Testis (tissue), 5 donors: ENCODE measurements at places on chromosomes 2 and 18.

GRCh38 chr18:9943311-9943710, 29.5 kb downstream of the VAPA start:
- H3K27ac ChIP-seq: no peak overlapping the region
- no peaks in the 10 kb centered on the region for H3K4me1 ChIP-seq
- no peak for DNase-seq
- no peaks in the 10 kb centered on the region for H3K36me3 ChIP-seq
- no peak overlapping the region for H3K4me3 ChIP-seq

- H3K4me3 ChIP-seq: no peak overlapping the region
- no peaks in the 10 kb centered on the region for H3K4me1 ChIP-seq
- H3K36me3 ChIP-seq: no peaks in the 10 kb centered on the region
- no peaks in the 10 kb centered on the region for H3K27me3 ChIP-seq
These were observed 460.2 kb upstream of the UBE2E3 start for GRCh38 chr2:180520206-180520605.

DNA sequence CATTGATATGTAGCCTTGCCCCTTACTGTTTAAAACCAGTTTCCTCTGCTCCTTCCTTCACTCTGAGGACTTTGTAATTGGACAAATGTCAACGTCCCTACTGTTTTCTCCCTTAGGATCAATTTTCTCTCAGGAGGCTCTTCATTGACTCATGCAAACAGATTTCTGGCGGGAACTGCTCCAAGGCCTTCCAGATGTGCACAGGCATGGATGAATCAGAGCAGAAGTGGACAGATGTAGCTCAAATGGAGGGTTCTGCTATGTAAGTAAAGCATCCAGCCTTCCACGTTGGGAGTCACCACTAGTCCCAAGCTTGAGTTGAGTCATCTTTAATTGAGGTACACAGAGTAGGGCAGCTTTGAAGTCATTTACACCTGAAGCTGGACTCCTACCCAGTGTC, 34.1 kb upstream of the ZDBF2 start:
- H3K27ac ChIP-seq: no peak overlapping the region
- H3K27me3 ChIP-seq: no peaks in the 10 kb centered on the region
- H3K4me3 ChIP-seq: no peak overlapping the region
- H3K4me1 ChIP-seq: no peaks in the 10 kb centered on the region
- H3K36me3 ChIP-seq: no peaks in the 10 kb centered on the region

DNA sequence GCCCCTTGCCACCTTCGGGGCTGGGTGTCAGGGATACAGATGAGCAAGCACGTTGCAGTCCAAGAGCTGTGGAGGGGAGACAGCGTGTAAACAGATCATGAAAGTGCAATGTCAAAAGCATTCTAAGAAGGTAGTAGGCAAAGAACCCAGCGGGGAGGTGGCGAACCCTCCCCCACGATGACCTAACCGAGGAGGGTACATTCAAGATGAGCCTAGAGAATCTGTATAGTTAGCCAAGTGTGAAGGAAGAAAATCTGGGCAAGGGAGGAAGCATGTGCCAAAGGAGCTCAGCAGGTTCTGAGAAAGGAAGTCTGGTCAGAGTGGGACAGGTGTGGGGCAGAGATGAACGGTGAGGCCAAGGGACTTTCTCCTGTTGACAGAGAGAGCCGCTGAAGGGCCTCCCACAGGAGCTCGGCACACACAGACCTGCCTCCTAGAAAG, 106.9 kb downstream of the SP3 start:
- DNase-seq: no peak
- no peaks in the 10 kb centered on the region for H3K27me3 ChIP-seq
- no peak overlapping the region for H3K4me3 ChIP-seq
- H3K27ac ChIP-seq: no peak overlapping the region
- no peaks in the 10 kb centered on the region for H3K36me3 ChIP-seq

DNA sequence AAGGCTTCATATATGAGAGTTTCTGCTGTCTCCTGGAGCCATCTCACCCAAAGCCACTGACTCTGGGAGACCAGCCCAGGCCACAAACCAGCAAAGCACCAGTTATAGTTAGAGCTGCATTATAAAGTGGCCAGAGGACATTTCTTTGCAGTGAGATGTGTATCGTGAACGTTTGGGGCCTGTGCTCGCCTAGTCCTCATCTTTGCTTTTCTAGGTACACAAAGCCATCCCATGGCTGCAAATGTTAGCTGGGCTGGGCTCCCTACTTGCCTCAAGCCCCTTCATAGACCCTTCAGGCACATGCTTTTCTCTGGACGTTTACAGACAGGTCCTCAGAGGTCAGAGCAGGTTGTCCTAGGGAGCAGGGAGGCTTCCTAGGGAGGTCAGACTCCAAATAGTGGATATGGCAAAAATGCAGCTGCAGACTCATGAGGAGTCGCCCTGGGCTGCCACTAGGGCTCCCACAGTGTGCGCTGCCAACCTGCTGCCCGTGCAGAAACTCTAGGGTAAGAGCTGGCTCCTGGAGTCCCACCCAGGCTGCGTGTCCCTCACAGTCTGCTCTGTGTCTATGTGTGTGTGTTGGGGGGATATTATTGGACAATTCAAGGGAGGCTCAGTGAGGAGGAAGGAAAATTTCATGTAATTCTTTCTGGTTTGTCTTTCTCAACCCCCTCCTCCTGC, 141.0 kb downstream of the RPIA start:
- DNase-seq: no peak
- H3K36me3 ChIP-seq: no peaks in the 10 kb centered on the region
- no peaks in the 10 kb centered on the region for H3K4me1 ChIP-seq
- no peaks in the 10 kb centered on the region for H3K27me3 ChIP-seq

DNA sequence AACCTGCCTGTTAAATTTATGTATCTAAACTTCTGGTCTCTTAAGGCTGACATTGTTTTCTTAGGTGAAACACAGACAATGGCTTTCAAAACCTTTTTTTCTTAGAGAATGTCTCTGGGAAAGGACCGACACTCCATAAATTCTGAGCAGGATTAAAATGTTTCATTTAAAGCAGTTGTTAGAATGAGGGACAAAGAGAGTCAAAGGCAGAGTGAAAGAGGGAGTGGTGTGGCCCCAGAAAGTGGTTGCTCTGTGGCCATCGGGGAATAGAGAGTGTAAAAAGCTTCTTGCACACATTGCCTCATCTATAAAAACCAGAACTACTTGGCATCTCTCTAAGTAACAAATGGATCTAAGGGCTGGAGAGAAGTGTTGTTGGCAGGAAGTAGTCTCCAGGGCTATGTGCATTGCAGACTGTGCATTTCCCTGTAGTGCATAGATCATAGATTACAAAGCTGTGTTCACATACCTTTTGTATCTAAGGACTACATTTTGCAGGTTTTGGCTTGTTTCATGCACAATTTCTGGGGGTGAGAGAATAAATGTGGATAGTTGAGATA, 3.6 kb downstream of the RPRM start:
- H3K4me1 ChIP-seq: peaks cover 8% of the 10 kb centered on the region
- no peak overlapping the region for H3K4me3 ChIP-seq
- peaks cover 4% of the 10 kb centered on the region for H3K27me3 ChIP-seq
- H3K36me3 ChIP-seq: no peaks in the 10 kb centered on the region
- DNase-seq: no peak

GRCh38 chr2:10864861-10865636, 46.7 kb upstream of the KCNF1 start:
- no peaks in the 10 kb centered on the region for H3K4me1 ChIP-seq
- H3K27me3 ChIP-seq: no peaks in the 10 kb centered on the region

DNA sequence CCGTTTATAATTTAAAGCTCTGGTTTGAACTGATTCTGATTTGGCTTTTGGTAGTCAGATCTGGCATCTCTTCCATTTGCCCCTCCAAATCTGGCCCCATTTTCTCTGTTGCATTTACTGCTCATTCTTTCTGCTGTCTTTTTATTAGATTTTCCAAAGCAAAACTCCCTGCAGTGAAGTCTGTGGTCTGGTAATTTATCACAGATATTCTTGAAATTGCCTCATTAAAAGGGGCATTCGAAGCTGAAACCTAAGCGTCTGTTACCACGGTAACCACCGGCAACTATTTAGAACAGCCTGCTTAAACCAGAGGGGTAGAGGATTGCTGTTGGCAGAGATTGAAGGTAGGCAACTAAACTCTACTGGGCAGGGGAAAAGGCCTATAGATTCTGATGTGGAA, 111.5 kb upstream of the UPP2 start:
- no peak overlapping the region for H3K27ac ChIP-seq
- no peaks in the 10 kb centered on the region for H3K27me3 ChIP-seq
- H3K4me3 ChIP-seq: no peak overlapping the region
- H3K4me1 ChIP-seq: no peaks in the 10 kb centered on the region
- H3K36me3 ChIP-seq: no peaks in the 10 kb centered on the region
- no peak for DNase-seq

DNA sequence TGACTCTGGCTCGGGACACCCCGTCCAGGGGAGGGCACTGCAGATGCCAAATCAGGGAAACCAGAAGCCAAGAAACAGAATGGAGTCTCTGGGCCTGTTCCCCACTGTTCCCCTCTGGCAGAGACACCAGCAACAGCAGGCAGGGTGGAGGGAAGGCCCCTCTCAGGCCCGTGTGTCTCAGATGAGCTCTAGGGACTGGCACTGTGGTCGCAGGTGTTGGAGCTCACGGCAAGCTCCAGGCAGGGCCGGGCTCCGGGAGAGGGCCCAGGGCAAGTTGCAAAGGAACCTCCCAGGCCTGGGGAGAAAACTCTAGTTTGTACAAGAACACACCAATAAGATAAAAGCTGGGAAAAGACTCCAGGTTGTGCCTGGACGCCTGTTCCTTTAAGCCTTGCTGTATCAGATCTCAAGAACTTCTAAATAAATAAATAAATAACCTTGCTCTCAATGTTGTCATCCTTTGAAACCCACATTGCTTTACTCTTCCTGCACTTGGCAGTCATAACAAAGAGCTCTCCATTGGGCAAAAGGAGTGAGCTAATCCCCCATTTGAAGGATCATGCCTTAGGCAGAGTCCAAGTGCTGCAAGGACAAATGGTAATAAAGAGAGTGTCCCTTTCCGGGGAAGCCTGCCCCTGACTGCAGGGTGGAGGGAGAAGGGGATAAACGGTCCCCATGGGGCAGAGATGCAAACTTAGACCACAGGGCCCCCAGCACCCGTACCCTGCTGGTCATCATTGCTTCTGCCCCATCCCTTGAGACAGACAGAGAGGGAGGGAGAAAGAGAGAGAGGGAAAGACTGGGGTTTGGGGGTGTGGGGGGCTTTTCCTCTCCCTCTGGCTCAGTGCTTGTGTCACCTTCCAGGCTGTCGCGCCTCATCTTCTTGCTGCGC, 33.3 kb downstream of the CNGA3 start:
- H3K4me1 ChIP-seq: peaks cover 10% of the 10 kb centered on the region
- H3K27me3 ChIP-seq: no peaks in the 10 kb centered on the region
- no peak overlapping the region for H3K27ac ChIP-seq
- no peaks in the 10 kb centered on the region for H3K36me3 ChIP-seq
- H3K4me3 ChIP-seq: no peak overlapping the region

DNA sequence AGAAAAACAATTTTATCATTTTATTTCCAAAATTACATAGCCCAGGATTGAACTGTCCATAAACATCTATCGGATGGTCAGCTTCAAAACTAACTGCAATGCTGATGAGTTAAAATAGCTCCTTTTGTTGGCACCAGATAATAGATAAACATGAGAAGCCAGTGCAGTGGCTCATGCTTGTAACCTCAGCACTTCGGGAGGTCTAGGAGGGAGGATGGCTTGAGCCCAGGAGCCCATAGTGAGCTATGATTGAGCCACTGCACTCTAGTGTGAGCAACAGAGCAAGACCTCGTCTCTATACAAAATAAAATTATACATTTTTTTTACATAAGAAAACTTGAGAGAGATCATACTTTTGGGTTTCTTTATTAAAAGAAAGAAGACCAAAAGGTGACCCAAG, 34.6 kb upstream of the IMPA2 start:
- no peaks in the 10 kb centered on the region for H3K36me3 ChIP-seq
- H3K27me3 ChIP-seq: no peaks in the 10 kb centered on the region
- H3K27ac ChIP-seq: peak overlapping the region; percentile 94
- H3K4me3 ChIP-seq: no peak overlapping the region
